ENCODE measurements at places on chromosomes 3 and 15. TPM values are rescaled to one million over a fixed set of nuclear protein-coding genes. Genes with fewer than 3 reads are reported as not detected.
A peak's percentile ranks its signal among the peaks of the same experiment; 100 is the strongest.

IL20RB gene
- 1.8 TPM for total RNA-seq

ACAN gene
- total RNA-seq: 0.12 TPM

FBXW12 gene
- not detected for total RNA-seq

DNA sequence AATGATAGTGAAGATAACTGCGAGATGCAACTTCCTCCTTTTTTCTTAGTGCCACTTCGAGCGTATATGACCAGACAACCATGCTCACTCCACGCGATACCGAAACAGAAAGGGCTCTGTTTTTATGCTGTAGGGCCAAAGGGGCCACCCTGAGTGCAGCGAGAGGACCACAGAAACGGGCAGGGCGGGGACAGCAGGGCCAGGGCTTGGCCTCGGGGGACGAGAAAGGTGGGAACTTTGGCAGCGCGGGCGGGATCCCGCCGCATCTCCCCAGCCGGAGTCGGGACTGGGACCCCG is 483 bp downstream of the VPS13C start:
- DNase-seq: peak; percentile 69

- DNase-seq: no peak
These were observed 28.4 kb upstream of the SMAD3 start for GRCh38 chr15:67036775-67037555.

- no peak for DNase-seq
These were observed 4.3 kb upstream of the RBP2 start for GRCh38 chr3:139480585-139480984.

DNA sequence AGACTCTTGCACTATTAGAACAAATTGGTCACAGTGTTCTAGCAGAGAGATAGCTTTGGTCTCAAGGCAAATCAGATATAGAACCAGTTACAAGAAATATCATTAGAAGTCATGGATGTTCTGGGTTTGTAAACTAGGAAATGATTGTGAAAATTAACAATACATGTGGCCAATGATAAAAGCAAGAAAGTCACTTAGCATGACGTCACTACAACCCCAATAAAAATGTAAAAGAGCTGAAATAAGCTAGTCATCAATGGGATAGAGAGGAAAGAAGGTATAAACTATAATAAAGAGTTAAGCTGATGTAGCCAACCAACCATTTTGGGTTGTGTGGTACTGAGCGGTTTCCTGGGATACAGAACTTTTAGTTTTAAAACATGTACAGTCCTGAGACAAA is 32.1 kb upstream of the KCNH8 start:
- no peak for DNase-seq

- DNase-seq: no peak
These were observed 163.9 kb downstream of the PPM1L start for GRCh38 chr3:160919942-160920341.

GRCh38 chr3:8519774-8520448 is 18.3 kb downstream of the LMCD1 start:
- no peak for DNase-seq

DNA sequence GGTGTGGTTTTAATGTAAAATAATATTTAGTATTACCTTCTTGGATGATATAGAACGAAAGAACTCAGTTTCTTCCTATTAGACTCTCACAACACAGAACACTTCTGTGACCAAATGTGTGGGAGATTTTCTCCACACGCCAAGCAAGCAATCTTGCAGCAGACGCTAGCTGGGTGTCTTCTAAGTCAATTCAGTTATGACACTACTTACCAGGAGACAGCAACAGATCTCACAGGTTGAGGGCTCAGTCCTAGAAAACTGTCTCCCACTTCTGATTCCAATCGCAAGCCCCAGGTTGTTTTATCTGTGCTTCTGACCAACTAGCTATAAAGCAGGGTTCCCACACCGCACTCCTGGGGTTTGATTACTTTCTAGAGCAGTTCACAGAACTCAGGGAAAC is 41.2 kb downstream of the HERC1 start:
- DNase-seq: no peak

- DNase-seq: no peak
These were observed 50.2 kb upstream of the PRR20G start for GRCh38 chr3:127337911-127338531.

DNA sequence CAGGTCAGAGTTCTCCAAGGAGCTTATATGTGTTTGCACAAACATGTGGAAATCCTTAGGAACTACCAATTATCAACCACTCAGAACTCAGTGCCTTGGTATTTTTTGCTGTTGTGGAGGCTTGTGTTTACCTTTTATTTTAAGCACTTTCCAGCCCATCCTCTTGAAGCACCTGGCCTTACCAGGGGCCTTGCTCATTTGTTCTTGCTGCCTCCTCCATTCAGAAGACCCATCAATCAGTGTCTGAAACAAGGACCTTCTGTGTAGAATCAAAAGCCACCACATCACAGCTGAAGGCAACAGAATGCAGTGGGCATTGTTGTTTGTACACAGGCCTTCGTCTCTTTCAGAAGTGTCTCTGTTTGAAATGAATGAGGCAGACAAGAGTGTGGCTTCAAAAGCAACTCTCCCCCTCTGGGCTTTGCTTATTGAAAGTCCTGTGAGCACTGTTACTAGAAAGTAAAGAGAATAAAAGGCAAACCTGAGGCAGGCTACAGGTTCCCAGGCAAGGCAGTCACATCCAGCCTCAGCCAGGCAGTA is 24.5 kb upstream of the LIPC start:
- DNase-seq: no peak
